ENCODE measurements at places on chromosomes 13 and 19.

- no peak for DNase-seq
These were observed 302.6 kb downstream of the SPRY2 start for GRCh38 chr13:80038371-80038770.

- DNase-seq: no peak
These were observed 64.1 kb downstream of the TPT1 start for GRCh38 chr13:45276913-45277312.

DNA sequence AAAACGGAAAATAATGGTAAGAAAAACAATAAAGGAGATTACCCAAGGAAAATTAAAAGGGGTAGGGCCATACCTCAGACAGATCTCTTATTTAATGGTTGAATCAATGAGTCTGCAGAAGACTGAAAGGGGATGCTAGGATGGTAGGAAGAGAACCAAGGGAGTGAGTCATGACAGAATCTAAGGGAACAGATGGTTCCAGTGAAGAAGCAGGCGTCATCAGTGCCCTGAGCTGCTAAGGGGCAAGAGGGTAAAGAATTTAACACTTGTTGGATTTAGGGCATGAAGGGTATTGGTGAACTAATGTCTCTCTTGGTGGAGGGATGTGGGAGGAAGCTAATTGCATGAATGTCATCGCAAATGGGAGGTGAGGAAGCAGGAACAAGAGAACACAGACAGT is 329.2 kb upstream of the TSHZ3 start:
- DNase-seq: no peak

- DNase-seq: no peak
These were observed 35.2 kb downstream of the PIP5K1C start for GRCh38 chr19:3664879-3665642.

GRCh38 chr13:97945342-97945741 is 8.1 kb upstream of the IPO5 start:
- DNase-seq: no peak

- no peak for DNase-seq
These were observed 225.6 kb downstream of the RAP2A start for GRCh38 chr13:97659602-97660001.

DNA sequence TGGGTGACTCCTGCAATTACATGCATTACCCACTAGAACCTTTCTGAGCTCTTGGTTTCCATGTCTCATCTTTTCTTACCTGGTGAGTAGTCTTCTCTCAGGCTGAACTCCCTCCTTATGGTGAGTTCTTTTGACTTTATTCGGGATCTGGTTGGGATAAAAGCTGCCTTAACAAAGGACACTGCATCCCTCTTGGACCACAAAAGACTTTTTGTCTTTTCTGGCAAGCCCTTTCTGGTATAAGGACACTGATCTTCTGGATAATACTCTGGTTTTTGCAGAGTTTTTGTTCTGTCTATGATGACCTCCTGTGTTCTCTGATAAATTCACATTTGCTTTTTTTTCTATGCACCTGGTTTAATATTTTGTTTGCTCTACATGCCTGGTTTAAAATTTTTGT is 66.7 kb downstream of the SLITRK1 start:
- DNase-seq: no peak

- no peak for DNase-seq
These were observed 130.9 kb downstream of the DIAPH3 start for GRCh38 chr13:60032851-60033250.

- DNase-seq: peak; percentile 78
These were observed at the start of gene ALOX5AP for GRCh38 chr13:30735025-30735871. ALOX5AP (plus strand) TSS chr13:30735543; CDS start chr13:30735606, 63 bp downstream.

DNA sequence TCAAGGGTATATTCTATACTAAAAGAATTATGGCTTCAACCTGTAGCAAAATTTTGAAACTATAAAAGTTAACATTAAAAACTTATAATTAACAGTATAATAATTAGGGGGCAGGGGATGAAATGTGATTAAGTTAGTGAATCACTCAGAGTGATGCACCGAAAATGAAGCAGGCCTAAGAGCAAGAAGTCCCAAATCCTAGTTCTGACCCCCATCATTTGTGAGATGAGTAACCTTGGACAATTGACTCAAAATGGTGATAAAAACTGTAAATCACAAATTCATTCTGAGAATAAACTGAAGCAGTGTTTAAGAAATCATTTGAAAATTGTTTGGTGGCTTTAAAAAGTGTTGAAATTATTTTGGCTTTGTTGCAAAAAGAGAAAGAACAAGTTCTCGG is 56.8 kb downstream of the KLF12 start:
- DNase-seq: no peak

GRCh38 chr19:38774181-38774950 is 1.0 kb upstream of the LGALS7 start:
- no peak for DNase-seq

GRCh38 chr13:99433543-99434075 is 67.7 kb upstream of the TM9SF2 start:
- DNase-seq: no peak

DNA sequence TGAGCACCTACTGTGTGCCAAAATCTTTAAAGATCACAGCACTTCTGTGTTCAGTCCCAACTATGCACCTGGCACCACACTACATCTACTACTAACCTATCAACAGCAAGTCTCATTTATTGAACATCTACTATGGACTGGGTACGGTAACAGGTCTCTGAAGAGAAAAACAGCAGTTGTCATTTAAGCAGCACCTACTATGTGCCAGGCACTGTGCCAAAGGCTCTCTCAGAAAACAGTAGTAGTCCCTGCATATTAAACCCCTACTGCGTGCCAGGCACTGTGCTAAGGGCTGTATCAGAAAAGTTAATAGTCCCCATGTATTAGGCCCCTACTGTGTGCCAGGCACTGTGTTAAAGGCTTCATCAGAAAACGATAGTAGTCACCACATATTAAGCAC is 106.2 kb downstream of the PTPRS start:
- no peak for DNase-seq

DNA sequence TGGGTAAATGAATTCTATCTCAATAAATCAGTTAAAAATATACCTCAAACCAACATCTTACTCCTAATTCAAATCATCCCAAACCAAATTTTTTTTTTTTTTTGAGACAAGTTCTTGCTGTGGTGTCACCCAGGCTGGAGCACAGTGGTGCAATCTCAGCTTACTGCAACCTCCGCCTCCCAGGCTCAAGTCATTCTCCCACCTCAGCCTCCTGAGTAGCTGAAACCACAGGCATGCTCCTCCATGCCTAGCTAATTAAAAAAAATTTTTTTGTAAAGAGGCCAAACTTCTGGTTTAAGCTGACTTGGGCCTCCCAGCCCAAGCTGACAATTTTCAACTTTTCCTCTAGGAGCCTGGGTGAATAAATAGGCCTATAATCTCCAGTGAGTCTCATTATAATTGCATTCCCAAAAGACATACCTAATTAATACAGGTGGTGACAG is 22.1 kb upstream of the OLFM2 start:
- no peak for DNase-seq

DNA sequence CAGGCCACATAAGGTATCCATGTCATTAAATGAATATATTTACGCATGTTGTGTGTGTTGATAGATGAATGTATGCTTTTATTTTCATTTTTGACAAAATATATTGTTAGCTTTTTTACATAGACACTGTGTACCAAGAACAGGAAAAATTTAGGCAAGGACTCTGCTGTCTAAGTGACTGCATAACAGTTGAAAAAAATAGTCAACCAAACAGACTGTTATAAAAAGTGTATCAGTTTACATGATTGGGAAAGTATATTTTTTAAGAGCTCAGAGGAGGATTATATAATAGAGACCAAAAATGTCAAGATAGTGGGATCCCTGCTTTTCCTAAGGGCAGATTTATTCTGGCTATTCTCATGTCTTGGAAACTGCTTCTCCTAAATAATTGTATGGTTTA is 858.0 kb downstream of the SLITRK1 start:
- no peak for DNase-seq

DNA sequence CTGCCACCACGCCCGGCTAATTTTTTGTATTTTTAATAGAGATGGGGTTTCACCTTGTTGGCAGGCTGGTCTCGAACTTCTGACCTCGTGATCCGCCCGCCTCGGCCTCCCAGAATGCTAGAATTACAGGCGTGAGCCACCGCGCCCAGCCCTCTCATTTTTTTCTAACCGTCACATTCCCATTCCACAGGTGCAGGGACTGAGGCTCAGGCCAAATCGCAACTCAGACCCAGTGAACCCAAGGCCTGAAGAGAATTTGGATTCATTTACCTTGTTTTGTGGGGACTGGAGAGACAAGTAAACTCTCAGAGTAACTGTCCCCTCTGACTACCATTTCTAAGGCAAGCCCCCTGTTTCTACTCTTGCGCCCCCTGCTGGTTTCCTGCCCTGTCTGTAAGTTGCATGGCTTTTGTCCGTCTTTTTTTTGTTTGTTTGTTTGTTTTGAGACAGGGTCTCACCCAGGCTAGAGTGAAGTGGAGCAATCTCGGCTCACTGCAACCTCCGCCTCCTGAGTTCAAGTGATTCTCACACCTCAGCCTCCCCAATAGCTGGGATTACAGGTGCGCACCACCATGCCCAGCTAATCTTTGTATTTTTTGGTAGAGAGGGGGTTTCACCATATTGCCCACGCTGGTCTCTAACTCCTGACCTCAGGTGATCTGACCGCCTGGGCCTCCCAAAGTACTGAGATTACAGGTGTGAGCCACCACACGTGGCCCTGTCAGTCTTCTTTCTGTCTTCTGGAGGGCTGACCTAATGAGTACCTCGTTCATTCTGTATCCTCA is 2.3 kb upstream of the STRN4 start:
- DNase-seq: peak; percentile 78

- DNase-seq: no peak
These were observed 204.3 kb downstream of the EFNB2 start for GRCh38 chr13:106331116-106331515.

GRCh38 chr13:23753458-23753857 is 135.7 kb downstream of the MIPEP start:
- DNase-seq: no peak

DNA sequence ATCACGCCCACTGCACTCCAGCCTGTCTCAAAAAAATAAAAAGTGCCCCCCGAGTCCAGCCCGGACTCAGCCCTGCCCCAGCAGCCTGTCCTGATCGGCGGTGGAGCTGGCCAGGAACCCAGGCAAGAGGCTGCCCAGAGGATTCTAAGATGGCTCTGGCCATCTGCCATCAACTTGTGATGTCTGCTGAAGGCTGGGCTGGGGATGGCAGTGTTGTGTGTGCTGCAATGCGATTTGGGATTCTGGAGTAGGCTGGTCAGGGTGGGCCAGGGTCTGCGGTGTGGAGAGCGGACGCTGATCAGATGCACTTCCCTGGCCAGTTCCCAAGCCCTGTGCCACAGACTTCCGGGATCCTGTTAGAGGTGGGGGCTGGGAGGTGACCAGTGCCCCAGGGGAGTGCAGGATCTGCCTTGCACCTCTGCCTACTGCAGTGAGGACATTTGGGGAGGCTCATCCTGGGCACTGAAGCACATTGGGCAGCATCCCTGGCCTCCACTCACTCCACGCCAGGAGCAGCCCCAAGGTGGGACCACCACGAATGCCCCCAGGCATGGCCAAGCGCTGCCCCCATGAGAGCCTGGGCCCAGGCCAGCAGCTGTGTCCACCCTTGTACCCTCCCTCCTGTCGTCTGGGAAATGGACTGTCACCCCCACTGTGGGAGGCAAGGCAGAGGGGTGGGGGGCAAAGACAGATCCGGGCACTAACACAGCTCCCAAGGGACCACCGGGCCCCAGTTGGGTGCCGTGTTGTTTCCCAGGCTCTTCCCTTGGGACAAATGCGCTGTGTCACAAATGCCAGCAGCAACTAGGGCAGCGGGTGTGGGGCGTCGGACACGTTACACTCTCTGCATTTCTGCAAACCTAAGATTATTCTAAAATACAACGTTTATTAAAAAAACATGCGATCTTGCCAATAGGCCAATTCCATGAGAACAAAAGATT is 3.4 kb upstream of the TBXA2R start:
- no peak for DNase-seq

DNA sequence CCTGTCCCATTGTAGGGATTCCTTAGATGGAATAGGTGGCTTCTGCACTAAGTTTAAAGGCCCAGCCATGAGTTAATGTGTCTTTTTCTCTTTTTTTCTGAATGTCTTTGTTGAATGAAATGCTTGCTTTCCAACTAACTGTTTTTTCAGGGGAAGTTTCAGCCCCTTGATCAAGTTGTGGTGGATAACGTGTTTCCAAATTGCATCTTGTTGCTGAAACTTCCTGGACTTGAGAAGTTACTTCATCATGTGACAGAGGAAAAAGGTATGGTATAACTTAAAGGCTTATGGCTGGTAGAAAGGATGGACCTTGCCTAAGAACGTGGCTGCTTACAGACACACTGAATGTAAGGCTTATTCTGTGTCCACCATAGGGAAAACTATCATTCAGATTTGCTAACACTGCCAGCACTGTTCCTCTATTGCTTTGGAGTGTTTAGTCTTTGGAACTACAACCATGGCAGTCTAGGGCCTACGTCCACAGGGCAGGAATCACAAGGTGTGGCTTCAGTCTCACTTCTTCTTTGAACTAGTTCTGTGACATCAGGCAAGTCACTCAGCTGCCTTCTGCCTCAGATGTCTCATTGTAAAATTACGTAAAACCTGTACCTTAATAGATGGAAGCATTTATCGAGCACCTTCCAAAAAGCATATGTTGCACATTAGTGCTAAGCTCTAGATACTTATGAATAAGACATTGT is 25.3 kb downstream of the RNASEH2B start:
- DNase-seq: no peak

- DNase-seq: no peak
These were observed 26.8 kb downstream of the PEX11G start for GRCh38 chr19:7461841-7462629.

- no peak for DNase-seq
These were observed 807.1 kb downstream of the DIAPH3 start for GRCh38 chr13:59356607-59357006.

GRCh38 chr13:112912726-112913440 is 56.1 kb upstream of the MCF2L start:
- no peak for DNase-seq

GRCh38 chr13:50794226-50794625 is 49.3 kb downstream of the DLEU7 start:
- DNase-seq: no peak

GRCh38 chr13:114062754-114063153 is 69.7 kb downstream of the RASA3 start:
- DNase-seq: no peak

Measured in DND-41 (cell line).